ENCODE measurements at places on chromosomes 4 and X. TPM values are rescaled to one million over a fixed set of nuclear protein-coding genes. Genes with fewer than 3 reads are reported as not detected.

GRCh38 chrX:3940000-3940610 lies 226.7 kb upstream of the PRKX start:
- peak; percentile 28 for DNase-seq

DNA sequence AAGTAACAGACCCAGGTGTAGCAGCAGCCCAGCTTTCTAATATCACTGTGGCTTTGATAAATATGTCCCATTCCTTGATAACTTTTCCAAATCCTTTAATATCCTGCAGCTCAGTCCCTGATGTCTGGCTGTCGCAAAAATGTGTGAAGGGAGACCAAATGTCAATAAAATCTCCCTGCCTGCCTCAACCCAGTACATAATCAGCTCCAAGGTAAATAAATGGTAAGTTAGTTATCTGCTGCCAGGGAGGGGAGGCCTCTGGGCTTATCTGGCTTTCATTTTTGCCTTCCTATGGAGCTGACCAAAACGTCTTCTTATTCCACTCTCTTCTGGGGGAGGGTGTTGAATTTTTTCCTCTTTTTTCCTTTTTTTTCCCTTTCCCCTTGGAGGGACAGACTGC lies 630.6 kb downstream of the MID1IP1 start:
- no peak for DNase-seq

- no peak for DNase-seq
These were observed 200.8 kb downstream of the CEP135 start for GRCh38 chr4:56149591-56149990.

DNA sequence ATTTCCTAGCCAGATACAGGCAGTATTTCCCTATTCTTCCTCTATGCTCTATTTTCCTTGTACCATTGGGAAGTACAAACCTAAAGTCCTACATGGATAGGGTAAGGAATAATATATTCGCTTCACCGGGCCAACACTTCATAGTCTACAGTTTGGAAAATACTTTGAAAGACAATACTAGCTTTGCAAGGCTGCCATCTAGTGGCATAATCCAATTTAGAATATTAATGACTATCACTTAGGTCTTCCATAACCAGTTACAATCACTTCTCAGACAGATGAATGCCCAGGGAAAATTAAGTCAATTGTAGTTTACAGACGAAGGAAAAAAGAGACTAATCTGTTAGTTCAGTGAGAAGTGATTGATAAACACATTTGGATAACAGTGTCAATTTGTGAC lies 141.0 kb upstream of the FAM47C start:
- DNase-seq = peak; percentile 20

DNA sequence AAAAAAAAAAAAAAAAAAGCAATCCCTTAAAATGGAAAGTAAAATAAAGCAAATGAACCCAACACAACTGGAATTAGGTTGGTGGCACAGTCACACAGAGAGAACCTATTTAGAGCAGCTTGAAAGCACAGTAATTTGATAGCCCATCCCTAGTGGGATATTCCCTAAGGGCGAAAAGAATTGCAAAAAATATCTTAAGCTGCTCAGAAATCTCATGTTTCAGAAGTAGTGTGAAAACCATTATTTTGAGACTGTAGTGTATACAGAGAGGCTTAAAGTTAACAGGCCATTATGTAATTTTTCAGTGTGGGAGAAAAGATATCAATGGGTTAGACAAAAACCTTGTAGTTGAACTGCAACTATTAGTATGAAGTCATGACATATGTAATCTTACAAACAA lies 40.0 kb upstream of the DHX15 start:
- no peak for DNase-seq

DNA sequence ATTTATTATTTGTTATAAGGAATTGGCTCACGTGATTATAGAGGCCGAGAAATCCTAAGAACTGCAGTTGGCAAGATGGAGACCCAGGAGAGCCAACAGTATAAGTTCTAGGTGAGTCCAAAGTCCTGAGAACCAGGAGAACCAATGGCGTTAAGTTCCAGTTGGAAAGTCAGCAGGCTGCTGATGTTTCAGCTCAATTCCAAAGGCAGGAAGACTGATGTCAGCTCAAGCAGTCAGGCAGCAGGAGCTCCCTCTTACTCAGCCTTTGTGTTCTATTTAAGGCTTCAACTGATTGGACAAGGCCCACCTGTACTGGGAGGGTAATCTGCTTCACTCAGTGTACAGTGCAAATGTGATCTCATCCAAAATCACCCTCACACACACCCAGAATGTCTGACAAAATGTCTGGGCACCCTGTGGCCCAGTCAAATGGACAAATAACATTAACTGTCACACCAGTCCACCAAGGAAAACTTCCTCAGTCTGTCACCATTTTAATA lies 30.8 kb upstream of the TBL1X start:
- peak; percentile 63 for DNase-seq

DNA sequence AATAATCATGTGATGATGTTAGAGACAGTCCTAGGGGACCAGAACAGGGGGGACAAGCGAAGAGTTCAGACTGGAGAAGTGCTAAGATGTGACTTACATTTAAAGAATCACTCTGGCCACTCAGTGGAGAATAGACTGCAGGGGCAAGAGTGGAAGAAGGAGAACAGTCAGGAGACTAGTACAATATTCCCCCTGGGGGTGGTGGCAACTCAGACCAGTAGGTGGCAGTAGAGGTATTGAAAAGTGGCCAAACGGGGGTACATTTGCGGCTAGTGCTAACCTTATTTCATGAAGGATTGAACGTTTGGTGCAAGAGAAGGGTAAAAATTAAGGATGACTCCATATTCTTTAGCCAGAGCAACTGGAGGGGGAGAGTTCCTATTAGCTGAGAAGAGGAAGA lies 2.7 kb upstream of the BMX start:
- peak; percentile 21 for DNase-seq

DNA sequence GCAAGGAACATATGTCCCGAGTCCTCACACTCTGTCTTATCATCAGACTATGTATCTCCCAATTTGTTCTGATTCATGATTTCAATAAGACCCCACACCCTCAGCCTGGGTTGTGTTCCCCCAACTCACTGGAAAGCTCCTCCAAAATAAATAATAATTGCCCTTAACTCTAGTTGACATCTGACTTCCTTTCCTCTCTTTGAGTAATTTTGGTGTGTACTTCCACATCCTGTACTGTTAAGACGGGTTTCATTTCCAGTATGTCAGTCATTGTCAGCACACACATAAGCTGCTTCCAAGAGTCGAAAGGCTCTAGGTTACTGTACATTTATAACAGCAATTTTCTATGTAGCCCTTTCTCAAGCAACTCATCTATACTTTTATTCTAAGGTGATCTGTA lies 52.2 kb upstream of the C1QTNF7 start:
- no peak for DNase-seq

GRCh38 chrX:20037186-20037585 lies 46.3 kb upstream of the BCLAF3 start:
- DNase-seq = no peak

GRCh38 chr4:126238013-126238412 lies 923.3 kb downstream of the FAT4 start:
- no peak for DNase-seq

DNA sequence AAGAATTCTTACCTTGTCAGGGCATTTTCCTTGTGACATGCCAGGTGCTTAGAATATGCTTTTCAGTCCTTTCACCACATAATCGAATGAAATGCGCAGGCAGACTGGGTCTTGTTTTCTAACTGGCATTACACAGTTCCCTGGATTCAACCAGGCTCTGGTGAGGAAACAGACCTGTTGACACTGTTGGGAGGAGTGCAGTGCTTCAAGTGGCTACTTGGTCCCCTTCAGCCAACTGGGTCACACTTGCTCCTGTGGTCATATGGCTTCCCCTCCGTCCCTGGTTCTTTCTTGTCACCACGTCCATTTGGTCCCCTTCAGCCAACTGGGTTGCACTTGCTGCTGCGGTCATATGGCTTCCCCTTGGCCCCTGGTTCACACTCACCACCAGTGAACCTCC lies 9.7 kb downstream of the SMIM20 start:
- no peak for DNase-seq

GRCh38 chrX:112081781-112082652 lies 559 bp downstream of the TRPC5 start:
- no peak for DNase-seq

GRCh38 chr4:124712372-124713184 lies at the start of gene ANKRD50:
ANKRD50 (minus strand) TSS chr4:124712732; CDS start chr4:124710511, 2,221 bp downstream.
- peak; percentile 63 for DNase-seq

- DNase-seq = no peak
These were observed 27.7 kb downstream of the WFS1 start for GRCh38 chr4:6297266-6297815.

GRCh38 chr4:167021545-167022155 lies 212.6 kb downstream of the SPOCK3 start:
- peak; percentile 44 for DNase-seq

DNA sequence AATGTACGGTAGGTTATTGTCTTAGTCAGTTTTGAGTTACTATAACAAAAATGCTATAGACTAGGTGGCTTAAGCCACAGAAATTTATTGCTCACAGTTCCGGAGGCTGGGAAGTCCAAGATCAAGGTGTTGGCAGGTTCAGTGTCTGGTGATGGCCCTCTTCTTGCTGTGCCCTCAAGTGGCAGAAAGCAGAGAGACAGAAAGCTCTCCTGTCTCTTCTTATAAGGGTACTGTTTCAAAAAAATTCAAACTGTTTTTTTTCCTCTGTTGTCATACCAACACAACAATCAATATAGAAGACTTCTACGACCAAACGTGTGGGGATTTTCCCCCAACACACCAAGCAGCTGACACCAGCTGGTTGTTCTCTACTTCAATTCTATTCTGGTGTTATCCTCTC lies 53.4 kb downstream of the ADGRG4 start:
- no peak for DNase-seq

- peak; percentile 0 for DNase-seq
These were observed 53.0 kb downstream of the ARSF start for GRCh38 chrX:3094261-3094660.

GRCh38 chr4:144410230-144410783 lies 235.6 kb upstream of the HHIP start:
- no peak for DNase-seq

GRCh38 chr4:40600850-40601249 lies 28.8 kb downstream of the RBM47 start:
- no peak for DNase-seq

- DNase-seq = no peak
These were observed 100.8 kb upstream of the ATXN3L start for GRCh38 chrX:13420545-13421183.

- DNase-seq = peak; percentile 46
These were observed 45.1 kb downstream of the SPATA4 start for GRCh38 chr4:176150356-176150682.

GRCh38 chr4:113505044-113505443 lies 256.5 kb downstream of the CAMK2D start:
- DNase-seq = no peak

- no peak for DNase-seq
These were observed 665.5 kb downstream of the CCSER1 start for GRCh38 chr4:90792696-90793095.

DNA sequence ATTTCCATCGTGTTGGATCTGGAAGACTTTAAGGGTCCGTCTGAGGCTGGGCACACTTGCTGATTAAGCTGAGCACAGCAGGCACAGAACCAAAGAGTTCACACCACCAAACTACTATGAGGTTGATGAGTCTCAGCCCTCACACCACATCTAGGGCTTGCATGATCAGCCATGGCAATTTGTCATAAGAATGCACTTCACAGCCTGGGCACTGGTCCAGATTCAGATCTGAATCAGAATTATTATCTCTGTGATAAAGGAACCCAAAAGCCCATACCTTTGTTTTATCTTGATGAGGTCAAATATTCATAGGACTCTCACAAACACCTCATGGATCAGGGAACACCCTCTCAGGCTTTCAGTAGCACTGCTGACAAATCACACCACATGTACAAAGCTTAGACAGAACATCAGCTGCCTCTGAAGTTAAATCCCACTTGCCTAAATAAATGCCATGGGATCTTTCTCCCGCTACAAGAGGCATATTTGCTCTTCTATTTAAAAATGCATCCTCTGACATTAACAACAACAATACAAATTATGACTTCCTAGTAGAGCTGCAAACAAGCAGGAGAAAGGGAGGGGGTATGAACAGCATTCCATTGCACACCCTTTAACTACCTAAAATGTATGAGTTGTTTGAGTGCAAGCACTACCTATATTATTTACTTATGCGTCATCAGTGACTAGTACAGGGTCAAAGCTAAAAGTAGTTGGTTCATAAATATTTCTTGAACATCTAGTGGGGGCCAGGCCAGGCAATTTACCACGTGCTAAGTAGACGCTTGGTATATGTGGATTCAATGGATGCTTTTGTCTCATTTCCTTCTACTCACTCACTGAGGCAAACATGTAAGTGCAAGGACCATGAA lies 186.3 kb upstream of the FGF13 start:
- no peak for DNase-seq

- DNase-seq = peak; percentile 98
These were observed 305.7 kb upstream of the SLIT2 start for GRCh38 chr4:19945979-19946380.

GRCh38 chr4:152247271-152247975 lies 288.5 kb downstream of the FBXW7 start:
- DNase-seq = no peak

GRCh38 chr4:3416270-3416669 lies 25.5 kb upstream of the HGFAC start:
- DNase-seq = no peak

The UGT2B11 gene
- total RNA-seq = not detected

The RBM47 gene
- total RNA-seq = 82.5 TPM

The NEIL3 gene
- total RNA-seq = 0.60 TPM

The SHROOM4 gene
- total RNA-seq = 4.9 TPM

The ATG4A gene
- 22.1 TPM for total RNA-seq

The NCAPG gene
- total RNA-seq = 1.5 TPM

The RTL5 gene
- 3.9 TPM for total RNA-seq

The LDB2 gene
- 0.35 TPM for total RNA-seq

The ENAM gene
- 3.3 TPM for total RNA-seq

The IQCM gene
- total RNA-seq = not detected
